ENCODE measurements at places on chromosomes 4 and X.

- no peak for DNase-seq
Measured at GRCh38 chr4:1080961-1081688, 32.2 kb downstream of the RNF212 start.

DNA sequence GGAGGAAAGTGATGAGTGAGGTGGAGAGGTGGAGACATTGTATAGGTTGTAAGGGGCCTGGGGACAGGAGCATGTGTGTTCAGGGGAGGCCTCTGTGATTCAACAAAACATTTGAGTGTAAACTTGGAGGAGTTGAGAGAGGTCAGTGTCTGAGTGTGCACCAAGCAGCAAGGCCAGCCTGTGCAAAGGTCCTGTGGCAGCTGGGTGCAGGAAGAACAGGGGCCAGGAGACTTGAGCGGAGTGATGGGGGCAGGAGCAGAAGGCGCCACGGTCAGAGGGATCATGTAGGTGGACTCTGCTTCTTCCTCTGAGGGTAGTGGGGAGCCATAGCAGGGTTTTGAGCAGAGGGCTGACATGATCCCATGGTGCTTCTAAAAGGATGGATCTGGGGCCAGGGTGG is 9.6 kb upstream of the PSAPL1 start:
- DNase-seq: no peak

DNA sequence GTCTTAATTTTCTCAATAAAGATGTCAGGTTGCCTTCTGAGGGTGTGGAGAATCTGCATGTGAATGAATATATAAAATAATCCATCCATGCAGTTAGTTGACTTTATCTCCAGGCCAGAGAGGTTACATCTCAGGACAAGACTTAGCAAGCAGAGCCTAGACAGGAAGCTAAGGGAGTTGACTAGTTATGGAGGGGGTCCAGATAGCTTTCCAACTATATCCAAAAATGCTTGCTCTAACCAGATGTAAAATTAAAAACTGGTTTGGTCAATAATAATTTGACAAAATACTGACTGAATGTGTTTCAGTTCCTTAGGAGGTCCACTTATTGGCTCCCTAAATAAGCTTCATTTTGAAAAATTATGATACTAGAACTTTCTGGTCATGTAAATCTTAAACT is 101.4 kb downstream of the PAPSS1 start:
- DNase-seq: no peak

DNA sequence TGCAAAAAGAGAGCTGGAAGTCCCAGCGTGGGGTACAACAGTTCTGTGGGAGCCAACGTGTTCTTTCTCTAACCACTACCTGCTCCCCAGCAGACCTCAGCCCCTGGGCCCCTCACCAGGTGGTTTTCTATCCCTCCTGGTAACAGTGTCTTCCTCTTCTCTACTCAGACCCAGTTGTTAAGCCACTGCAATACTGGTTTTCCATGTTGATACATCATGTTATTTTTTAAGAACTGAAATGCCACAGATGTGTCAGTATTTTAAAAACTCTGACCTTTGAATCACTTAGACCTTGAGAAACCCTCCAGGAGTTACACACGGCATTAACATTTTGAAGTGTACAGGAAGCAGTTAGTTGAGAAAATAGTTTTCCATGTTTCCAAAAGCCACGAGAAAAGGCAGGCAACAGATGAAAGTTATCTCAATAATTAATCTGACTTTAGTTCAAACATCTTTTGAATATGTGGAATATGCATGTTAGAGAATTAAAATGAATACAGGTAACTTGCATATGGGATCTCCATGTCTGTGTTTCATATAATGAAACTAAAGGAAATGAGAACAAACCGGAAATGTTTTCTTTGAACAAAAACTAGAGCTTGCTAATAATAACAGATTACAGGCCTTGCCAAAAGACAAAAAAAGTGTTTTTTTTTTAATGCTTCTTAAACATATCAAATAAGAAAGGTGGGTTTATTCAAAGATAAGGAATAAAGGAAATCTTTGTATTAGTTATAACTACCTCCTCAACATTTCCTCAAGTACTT is 108.8 kb downstream of the ZNF827 start:
- DNase-seq: no peak

- no peak for DNase-seq
Measured at GRCh38 chrX:53715346-53715924, 28.9 kb upstream of the HUWE1 start.

Measured in activated CD4-positive, alpha-beta T cell treated with anti-CD3 and anti-CD28 coated beads, Interleukin-2, amount 50 U/mL, for 24 hours (primary cell).